ENCODE measurements at places on chromosomes 2 and 18.
A peak's percentile ranks its signal among the peaks of the same experiment; 100 is the strongest.

GRCh38 chr18:44938720-44939665, 258.3 kb downstream of the SETBP1 start:
- no peak for DNase-seq

GRCh38 chr2:89848114-89848513, 1156.6 kb downstream of the RPIA start:
- no peak for DNase-seq

- DNase-seq, result peak; percentile 62
Observed at GRCh38 chr2:239444626-239445577, 44.1 kb upstream of the HDAC4 start.

DNA sequence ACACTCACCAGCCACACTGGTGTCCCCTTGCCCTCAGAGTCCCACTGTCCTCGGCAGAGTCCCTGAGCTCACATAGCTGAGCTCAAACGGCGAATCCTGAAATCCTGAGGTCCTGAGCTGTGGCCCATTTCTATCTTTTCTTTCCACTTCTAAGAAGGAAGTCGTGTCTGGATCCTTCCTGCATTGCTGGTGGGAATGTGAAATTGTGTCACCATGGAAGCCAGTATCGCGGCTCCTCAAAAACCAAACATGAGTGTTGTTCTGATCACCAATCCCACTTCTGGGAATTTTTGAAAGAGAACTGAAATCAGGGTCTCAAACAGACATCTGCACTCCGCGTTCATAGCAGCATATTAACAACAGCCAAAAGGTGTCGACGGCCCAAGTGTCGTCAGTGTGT, 244.7 kb downstream of the EIPR1 start:
- no peak for DNase-seq

GRCh38 chr2:44168681-44169154, at the start of gene PPM1B:
Gene PPM1B (plus strand): TSS chr2:44168875. CDS start chr2:44201200, 32,325 bp downstream.
- DNase-seq, result no peak

DNA sequence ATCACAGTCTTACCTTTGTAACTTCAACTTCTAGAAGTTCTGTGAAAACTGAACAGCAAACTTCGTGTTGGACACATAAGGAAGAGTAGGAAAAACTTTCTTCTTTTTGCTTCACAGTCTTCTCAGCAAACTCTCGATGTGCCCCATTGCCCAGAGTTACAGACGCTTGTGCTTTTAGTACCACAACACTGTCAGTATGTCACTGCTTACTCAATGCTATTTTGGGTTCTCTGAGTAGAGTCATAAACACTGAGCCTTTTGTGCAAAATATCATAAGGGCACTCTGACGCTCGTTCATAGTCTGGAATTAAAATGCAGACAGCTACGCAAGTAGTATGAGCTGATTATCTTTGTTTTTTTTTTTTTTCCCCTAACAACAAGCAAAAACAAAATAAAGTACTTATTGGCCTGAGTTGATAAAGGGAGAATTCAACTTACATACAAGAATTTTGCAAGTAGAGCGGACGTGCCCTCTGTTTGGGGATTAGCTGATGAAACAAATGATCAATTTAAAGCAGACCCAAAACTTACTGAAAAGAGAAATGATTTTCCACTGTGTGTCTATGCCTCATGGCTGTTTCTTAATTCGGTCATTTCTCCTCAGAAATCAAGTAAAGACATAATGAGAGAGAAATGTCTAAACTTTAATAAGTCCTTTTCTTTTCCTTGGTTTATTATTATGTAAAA, at the start of gene CDH19:
Gene CDH19 (minus strand): TSS at position 150 of the 687 bp plus-strand sequence. CDS start 31,886 bp downstream, outside the sequence.
- DNase-seq, result peak; percentile 28

DNA sequence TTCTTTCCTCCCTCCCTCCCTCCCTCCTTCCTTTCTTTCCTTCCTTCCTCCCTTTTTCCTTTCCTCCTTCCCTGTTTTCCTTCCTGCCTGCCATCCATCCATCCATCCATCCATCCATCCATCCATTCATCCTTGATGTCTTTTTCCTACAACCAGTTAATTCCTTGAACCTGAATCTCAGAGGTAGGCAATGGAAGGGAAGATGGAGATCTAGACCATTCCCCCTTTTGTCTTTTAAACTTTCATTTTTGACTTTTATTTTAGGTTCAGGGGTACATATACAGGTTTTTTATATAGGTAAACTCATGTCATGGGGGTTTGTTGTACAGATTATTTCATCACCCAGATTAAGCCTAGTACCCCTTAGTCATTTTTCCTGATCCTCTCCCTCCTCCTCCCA, 97.4 kb downstream of the OSBPL6 start:
- no peak for DNase-seq

DNA sequence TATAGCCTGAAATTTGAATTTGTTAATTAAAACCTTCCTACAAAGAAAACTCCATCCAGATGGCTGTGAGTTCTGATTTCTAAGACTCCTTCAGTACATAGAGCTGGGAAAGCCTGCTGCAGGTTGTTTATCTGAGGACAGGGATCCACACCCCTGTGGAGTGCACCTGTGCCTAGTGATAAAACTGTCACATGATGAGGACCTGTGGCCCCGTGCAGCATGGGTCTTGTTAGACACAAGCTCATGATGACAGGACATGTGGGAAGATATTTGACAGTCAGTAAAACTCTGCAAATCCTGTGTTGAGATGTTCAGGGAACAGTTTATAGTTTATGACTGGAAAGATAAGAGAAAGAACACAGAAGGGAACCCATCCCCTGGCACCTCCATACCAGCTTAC, 133.2 kb upstream of the TMEM18 start:
- DNase-seq, result no peak

GRCh38 chr2:162934191-162934590, 95.6 kb upstream of the KCNH7 start:
- DNase-seq, result no peak

Data from skin of body (tissue), 3 donors.